ENCODE measurements at places on chromosomes 5 and 9.

GRCh38 chr9:70413464-70413798, 1.0 kb downstream of the KLF9 start:
- no peak for DNase-seq

DNA sequence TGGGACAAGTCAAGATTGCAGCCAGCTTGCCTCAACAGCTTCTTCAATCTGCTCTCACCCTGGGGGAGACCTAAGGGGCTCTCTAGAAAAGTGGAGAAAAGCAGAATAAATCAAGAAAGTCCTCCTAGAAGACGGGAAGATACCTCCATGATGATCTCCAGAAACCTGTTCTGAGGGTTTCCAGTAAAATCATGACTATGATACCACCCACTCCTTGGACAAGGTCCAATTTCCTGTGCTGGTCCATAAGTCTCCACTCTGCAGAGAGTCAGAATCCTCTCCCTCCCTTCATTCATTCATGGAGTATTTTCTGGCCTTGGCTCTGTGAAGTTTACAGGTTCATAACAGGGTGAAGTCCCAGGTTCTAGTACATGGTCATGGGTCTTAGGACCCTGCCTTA, 168.6 kb downstream of the SLC12A2 start:
- no peak for DNase-seq

GRCh38 chr5:93674138-93674537, 67.3 kb downstream of the POU5F2 start:
- no peak for DNase-seq

DNA sequence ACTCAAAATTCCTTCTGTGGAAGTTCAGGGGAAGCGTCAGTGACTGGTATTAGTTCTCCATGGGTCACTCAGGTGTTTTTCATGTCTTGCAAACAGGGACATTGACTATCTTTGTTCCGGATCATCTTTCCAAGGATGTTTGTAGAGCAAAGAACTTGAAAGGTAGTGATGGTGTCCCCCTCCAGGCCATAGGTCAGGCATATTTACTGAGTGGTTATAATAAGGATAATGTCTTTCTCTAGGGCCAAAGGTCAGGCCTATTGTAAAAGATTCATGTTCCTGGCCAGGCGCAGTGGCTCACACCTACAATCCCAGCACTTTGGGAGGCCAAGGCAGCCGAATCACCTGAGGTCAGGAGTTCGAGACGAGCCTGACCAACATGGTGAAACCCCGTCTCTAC, 614.8 kb downstream of the KIF4B start:
- no peak for DNase-seq

GRCh38 chr9:72952914-72953313, at the start of gene ALDH1A1:
TSS of gene ALDH1A1 (minus strand) at chr9:72953053. CDS start at chr9:72953000, 53 bp downstream.
- no peak for DNase-seq

DNA sequence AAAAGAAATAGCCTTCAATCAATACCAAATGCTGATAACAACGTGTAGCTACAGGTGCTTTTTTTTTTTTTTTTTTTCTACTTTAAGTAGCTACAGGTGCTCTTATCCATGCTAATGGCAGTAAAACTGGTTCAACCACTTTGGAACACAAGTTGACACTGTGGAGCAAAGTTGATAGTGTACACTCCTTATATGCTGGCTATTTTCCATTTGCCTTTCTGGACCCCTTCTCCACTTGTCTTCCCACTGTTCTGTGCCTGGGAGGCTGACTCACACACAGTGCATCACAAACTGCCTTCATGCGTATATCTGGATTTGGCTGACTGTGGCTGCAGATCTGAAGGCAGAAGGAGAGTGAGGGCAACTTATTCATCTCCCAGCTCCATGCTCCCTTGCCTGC, 247.9 kb downstream of the MSX2 start:
- DNase-seq = no peak

Data from activated T-helper 2 cell treated with anti-CD3 and anti-CD28 coated beads, Interferon-gamma antibody, Interleukin-2, Interleukin-4, amounts not matched to agents 10 μg/mL and 5 μg/mL and 100 μg/mL, durations not matched to agents 14 hours and 24 hours and 36 hours (primary cell).